CD4-positive, alpha-beta T cell treated with Interleukin-6 for 4 hours (primary cell): ENCODE measurements at places on chromosomes 16 and 17.
A peak's percentile ranks its signal among the peaks of the same experiment; 100 is the strongest.

GRCh38 chr17:42618442-42619150 lies 9.1 kb downstream of the TUBG1 start:
- no peak for DNase-seq

DNA sequence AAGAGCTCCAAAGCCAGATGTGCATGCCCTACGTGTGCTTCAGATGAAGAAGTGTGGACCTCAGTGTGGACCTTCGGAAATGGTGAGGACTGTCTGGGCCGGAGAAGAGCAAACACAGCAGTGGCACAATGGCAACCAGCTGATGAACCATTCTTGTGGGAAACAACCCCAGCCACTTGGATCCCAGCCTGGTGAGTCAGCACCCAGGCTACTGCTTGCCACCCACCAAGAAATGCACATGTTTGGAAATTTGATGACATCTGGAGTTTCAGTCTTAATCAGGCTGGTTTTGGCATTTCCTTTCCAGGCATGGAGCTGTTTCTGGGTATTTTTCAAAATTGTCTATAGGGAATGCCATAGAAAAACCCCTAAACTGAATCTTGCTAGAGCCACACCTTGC lies 42.7 kb downstream of the DYNLRB2 start:
- DNase-seq, result no peak

DNA sequence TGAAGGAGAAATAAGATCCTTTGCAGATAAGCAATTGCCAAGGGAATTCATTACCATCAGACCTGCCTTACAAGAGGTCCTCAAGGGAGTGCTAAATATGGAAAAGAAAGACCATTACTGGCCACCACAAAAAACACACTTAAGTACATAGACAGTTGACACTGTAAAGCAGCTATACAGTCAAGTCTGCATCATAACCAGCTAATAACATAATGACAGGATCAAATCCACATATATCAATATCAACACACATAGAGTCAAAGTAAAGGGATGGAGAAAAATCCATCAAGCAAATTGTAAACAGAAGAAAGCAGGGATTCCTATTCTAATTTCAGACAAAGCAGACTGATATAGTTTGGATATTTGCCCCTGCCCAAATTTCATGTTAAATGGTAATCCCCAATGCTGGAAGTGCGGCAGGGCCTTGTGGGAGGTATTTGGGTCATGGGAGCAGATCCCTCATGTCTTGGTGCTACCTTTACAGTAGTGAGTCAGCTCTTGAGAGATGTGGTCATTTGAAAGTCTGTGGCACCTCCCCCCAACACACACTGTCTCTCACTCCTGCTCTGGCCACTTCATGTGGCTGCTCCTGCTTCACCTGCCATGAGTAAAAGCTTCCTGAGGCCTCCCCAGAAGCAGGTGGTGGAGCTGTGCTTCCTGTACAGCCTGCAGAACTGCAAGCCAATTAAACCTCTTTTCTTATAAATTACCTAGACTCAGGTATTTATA lies 32.8 kb downstream of the TANC2 start:
- DNase-seq, result no peak

DNA sequence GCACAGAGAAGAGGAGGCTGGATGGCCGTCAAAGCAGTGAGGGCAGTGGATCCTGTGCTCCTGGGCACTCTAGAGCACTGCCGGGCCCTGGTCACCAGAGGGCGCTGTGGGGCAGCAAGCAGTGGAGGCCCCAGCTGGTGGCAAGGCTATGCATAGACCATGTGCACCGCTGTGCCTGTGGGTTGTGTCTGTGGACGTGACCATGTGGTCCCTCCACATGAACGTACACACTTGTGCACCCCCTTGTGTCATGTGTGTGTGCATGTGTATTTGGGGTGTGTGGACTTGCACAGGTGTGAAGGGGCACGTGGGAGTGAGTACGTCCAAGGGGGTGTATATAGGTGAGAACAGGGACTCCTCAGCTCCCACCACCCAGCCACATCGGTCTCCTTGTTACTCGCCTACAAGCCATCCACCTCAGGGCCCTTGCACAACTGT lies 4.4 kb upstream of the MAP2K3 start:
- peak; percentile 92 for DNase-seq

DNA sequence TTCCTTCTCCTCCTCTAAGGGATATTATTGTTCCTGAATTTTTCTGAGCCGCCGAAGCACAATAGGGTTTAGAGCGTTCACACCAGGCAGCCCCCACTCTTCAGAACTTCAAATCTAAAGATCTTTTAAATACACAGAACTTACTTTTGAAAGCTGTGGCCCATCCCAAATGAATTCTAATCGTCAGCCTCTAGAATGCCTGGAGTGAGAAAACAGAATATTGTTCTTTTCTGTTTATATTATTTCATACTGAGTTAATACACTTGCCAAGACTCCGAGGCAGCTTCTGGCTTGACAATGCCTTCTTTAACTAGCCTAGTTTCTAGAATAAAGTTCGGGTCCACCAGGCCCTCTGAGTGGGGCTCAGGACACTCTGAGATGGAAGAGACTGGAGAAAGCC lies 405.6 kb downstream of the WWOX start:
- no peak for DNase-seq

DNA sequence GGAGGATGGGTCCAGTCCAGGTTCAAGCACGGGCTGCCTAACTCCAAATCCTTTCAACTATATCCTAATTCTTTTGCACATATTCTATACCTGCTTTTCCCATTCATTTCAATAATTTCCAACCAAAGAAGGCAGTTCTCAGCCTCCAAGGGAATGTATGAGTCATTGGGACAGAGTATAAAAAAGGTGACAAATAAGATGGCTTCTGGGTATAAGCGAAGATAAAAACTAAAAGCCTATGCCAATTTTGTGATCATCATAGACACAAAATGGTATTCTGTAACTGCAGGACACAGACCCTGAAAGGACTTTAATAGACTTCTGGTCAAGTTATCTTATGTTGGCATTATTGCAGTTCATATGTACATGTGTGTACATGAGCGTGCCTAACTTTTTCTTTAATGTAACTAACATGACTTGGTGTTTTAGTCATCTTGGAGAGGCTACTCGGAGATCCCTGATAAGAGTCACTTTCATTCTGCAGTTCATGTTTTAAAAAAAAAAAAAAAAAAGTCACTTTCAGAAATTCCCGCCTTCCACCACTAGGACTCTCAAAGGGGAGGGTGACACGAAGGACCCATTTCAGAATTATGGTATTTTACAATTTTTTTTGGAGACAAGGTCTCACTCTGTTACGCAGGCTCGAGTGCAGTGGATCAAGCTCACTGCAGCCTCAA lies 17.3 kb downstream of the COG1 start:
- DNase-seq, result no peak

DNA sequence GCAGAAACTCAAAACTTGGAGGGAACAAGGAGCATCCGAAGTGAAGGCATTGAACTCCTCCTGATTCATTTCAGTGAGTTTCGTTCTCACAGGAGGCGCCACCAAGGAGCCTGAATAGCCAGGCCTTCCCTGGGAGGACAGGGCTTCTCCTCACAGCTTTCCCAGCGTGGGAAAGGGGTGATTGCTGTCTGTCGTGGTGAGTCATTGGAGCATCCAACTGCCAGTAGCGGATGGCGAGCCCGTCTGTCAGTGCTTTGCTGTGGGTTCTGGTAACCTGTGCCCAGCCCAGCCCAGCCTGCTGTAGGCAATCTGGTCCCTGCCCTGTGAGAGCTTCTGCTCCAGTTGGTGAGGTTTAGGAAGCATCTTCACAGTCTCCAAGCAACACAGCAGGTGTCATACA lies 28.3 kb downstream of the PLCD3 start:
- no peak for DNase-seq
